A549 treated with Hydrocortisone at 1 μM for 4 hours (cell line): ENCODE measurements at places on chromosomes 2 and 18. TPM values are rescaled to one million over a fixed set of nuclear protein-coding genes. Genes with fewer than 3 reads are reported as not detected.

SLC35G4 gene
- total RNA-seq, result not detected in 5 replicates

SF3B1 gene
- total RNA-seq, result 123 to 138 TPM (median 127 TPM) in 5 replicates

CENPA gene
- total RNA-seq, result 40.8 to 52.2 TPM (median 51.5 TPM) in 5 replicates

RUFY4 gene
- 0.09 TPM in 1 of 5 replicates, not detected in the others for total RNA-seq

TNS1 gene
- total RNA-seq, result 8.5 to 20.9 TPM (median 17.5 TPM) in 5 replicates

AP1S3 gene
- total RNA-seq, result 23.7 to 54.3 TPM (median 31.0 TPM) in 5 replicates
